Lung microvascular endothelial cell (primary cell): ENCODE measurements at places on chromosomes 2 and 18.

- no peak for DNase-seq
Measured at GRCh38 chr2:71684226-71685072, 231.1 kb downstream of the DYSF start.

DNA sequence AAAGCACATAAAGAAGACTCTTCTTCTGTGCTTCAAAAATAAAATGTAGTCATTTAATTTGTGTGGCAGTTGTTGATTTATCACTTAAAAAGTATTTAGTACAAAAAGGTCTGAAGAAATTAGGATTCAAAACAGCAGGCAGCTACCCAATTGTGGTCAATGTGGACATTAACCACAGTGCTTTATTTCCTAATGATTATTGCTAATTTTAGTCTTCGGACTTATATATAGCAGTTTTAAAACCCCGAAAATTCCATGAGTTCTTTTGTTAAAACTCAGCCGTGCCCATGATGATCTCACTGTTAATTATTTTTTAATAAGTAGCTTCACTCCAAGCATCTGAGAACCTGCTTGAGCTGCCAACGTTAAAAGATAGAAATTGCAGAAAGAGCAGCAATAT lies 594.3 kb downstream of the STK39 start:
- DNase-seq, result no peak

- DNase-seq, result no peak
Measured at GRCh38 chr18:38023871-38024270, 458.3 kb upstream of the CELF4 start.

- DNase-seq, result no peak
Measured at GRCh38 chr2:201156036-201156435, 26.9 kb upstream of the CASP10 start.

DNA sequence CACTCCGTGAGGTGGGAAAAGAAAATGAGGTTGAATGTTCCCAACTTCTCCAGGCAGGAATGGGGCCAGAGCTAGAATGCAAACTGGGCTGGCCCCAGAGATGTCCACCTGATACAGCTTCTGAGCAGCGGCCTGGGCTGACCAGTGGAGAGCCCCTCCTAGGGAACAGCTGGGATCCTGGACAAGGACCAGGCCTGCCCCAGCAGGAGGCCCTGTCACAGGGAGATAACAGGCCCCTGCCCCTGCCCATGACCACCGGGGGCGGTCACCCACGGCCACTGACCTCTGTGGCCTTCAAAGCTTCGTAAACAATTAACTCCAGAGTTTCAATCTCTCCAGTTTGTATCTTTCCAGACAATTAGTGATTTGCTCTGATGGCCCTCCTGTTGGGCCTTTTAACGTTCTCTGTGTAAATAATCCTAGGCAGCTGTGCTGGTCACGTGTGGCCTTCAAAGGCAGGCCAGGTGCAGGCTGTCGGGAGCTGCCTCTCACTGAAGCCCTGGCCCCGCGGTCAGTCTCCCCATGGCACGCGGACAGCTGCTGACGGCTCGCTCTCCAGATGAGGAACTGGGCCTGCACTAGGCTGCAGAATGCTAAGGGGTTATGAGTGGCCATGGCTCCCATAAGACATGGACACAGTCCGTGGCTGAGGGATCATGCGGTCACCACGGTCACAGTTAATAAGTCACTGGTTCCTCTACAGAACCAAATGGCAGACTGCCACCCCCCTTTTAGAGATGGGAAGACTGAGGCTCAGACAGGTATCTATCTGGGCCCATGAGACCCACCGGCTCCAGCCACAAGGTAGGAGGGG lies 9.2 kb downstream of the HS6ST1 start:
- no peak for DNase-seq

GRCh38 chr18:7301094-7301493 lies 70.2 kb downstream of the LRRC30 start:
- no peak for DNase-seq

GRCh38 chr2:232525791-232526371 lies at the start of gene CHRND:
Gene CHRND, plus strand, starts transcription at chr2:232526160. Its CDS starts 56 bp downstream, at chr2:232526216.
- no peak for DNase-seq

DNA sequence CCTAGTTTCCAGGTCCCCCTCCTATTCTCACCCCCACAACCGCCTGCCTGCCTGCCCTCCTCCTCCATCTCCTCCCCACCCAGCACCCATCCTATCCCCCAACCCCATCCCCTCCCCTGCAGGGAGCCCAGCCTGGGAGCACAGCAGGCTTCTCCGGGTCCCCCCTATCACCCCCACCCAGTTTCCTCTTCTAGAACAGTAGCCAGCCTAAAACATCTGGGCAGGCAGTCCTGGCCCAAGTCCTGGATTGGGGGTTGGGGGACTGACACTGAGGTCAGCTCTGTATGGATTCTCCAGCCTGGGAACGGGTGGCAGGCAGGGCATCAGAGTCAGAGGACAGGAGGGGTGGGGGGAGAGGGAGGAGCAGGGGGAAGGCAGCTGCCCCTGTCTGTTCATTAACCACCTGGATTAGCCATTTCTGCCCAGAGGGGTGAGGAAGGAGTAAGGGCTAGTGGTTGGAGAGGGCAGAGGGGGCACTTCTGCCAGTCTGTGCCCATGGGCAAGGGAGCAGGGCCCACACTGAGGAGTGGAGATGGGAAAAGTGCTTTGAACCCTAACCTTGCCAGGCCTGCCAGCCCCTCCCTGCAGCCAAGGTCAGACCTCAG lies 60.0 kb downstream of the TNS1 start:
- no peak for DNase-seq

- no peak for DNase-seq
Measured at GRCh38 chr2:99863236-99863902, 279.0 kb downstream of the AFF3 start.

- DNase-seq, result peak; percentile 14
Measured at GRCh38 chr2:205287316-205287715, 395.0 kb upstream of the NRP2 start.

GRCh38 chr2:235595422-235596010 lies 101.7 kb downstream of the AGAP1 start:
- peak; percentile 87 for DNase-seq

GRCh38 chr2:2524348-2524941 lies 193.4 kb upstream of the MYT1L start:
- no peak for DNase-seq

DNA sequence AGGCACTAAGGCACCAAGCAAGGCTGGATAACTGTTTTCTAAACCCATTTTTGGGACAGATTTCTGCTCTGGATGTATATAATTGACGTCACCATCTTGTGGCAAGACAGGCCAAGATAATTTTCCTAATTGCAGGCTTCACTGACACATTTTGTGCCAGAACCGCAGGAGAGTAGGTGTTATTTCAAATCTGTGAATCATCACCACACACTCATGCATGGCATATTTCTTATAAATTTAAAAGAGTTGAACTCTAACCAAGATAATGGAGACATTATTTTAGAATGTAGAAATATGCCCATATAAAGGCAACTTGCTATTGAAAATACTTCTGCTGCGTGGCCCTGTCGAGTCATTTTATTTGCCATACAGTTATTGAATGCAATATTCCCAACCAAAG lies 68.3 kb upstream of the ACYP2 start:
- DNase-seq, result no peak

GRCh38 chr2:46351750-46352138 lies 54.5 kb downstream of the EPAS1 start:
- peak; percentile 96 for DNase-seq

GRCh38 chr2:127591221-127591923 lies 54.6 kb upstream of the GPR17 start:
- peak; percentile 85 for DNase-seq

DNA sequence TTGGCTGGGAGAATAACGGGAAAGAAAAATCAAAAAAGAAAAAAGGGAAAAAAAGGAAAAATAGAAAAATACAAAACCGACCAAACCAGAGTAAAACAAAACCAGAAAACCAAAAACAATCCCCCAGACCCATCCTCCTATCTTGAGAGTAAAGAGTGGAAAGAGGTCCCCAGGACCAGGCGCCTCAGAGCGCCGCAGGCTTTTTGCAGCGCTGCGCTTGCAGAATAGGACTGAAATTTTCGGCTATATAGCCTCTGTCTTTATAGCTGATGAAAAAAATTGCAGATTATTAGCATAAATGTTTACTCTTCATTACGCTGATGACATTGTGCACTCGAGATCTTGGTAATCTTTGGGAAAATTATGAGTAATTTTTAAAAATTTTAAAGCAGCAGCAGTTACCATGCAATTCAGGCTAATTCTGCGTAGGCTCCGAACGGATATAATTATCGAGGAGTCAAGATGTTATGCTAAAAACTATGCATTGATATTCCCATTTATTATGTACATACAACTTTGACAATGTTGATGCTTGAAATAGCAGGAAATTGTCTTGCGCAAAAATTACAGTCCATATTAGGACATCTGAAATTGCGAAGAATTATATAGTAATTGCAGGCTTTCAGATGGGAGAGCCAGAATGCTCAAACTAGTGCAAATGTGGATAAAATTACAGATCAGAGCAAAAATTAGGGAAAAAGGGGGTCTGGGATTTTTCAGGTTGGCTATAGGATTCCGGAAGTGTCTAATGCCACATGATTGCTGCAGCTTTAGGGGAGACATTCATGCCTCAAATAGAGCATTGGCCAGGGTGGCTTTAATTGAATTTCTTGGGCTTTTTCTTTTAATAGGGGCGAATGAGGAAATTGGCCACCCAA lies 8.3 kb downstream of the DLX1 start:
- no peak for DNase-seq

GRCh38 chr18:48896875-48897511 lies 53.8 kb downstream of the SMAD7 start:
- peak; percentile 37 for DNase-seq

- no peak for DNase-seq
Measured at GRCh38 chr2:154713675-154714074, 15.2 kb downstream of the KCNJ3 start.

GRCh38 chr2:21656330-21657075 lies 532.7 kb downstream of the TDRD15 start:
- no peak for DNase-seq

GRCh38 chr2:150476809-150477302 lies 10.6 kb downstream of the RND3 start:
- DNase-seq, result no peak

DNA sequence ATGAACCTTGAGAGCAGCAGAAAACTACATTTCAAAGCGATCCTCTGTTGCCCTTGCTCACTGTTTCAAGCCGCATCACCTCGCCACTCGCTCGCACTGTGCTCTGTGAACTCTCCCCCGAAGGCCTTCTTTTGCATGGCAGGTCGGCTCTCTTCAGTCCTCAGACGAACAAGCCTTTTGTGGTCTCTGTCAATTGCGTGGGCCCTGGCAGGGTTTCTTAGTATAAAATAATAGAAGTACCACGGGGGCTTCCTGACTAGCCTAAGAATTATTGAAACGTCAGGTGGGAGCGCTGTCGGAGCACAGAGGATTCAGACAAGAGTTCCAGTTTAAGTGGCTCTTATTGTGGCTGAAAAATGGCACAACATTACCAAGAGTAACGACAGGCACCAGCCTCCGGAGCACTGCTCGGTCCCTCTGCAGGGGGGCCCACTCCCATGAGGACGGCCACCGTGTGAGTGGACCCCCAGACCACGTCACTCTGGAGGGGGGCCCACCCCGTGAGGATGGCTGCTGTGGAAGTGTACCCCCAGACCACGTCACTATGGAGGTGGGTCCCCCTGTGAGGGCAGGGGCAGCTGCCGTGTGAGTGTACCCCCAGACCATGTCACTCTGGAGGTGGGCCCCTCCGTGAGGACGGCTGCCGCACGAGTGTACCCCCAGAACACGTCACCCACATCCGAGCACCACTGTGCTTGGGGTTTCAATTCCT lies 237.7 kb downstream of the HDAC4 start:
- no peak for DNase-seq

DNA sequence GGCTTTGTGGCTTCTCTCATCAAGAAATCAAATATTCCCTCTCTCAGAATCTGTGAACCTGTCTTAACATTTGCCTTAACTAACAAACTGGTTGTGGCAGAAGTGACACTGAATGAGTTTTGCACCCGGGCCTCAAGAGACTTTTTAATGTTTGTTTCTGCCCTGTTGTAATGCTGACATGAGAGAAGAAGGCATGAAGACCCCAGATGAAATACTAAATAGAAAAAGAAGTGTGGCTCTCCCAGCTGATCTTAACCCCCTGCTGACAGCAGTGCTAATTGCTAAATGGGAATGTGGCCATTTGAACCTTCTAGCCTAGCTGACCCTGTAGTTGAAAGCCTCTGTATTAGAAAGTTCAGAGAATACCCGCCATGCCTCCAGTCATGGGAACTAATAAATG lies 261.2 kb downstream of the CTNNA2 start:
- DNase-seq, result no peak

GRCh38 chr2:1548910-1549673 lies 135.8 kb downstream of the TPO start:
- DNase-seq, result no peak

GRCh38 chr2:143162123-143162837 lies 33.1 kb downstream of the ARHGAP15 start:
- peak; percentile 41 for DNase-seq

DNA sequence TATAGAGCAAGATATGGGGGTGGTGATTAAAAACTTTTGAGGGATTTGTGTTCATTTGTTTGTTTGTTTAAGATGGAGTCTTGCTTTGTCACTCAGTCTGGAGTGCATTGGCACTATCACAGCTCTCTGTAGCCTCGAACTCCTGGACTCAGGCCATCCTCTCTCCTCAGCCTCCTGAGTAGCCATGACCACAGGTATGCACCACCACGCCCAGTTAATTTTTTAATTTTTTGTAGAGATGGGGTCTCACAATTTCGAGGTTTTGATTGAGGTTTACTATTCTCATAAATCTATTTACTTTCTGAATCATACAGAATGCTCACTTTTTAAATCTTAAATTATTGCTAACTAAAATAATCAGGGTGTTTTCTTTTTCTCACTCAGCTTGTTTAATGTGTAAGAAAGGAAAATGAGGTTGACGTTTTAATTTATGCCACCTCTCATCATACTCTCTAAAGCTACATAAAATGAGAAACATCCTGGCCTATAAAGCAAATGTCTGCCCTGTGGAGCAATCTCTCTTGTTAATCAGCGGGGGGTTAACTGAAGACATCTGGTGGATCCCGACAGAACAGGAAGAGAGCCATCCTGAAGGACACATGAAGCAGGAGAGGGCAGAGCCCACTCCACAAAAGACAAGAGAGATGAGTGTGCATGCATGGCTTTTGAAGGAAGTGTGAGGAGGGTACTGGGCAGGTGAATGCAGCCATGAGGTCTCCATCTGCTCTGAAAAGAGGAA lies 589.1 kb upstream of the SLC8A1 start:
- no peak for DNase-seq

DNA sequence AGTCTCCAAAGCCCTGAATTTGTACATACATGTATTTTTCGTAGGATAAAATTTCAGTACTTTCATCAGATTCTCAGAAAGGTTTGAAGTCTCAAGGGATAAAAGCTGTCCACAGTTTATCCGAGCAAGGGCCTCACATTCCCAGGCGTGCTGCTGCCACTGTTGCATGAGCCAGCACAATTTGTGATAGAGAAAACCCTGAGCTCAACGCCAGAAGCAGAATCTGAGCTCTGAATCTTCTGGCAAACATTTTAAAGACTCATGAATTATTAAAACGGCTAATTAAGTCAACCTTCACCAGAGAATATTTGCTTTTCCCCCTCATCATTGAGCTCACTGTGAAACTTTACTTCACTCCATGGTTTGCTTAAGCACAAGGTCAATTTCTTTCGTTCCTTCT lies 38.5 kb upstream of the STPG4 start:
- DNase-seq, result no peak
